Thoracic aorta endothelial cell (primary cell): ENCODE measurements at places on chromosomes 1 and 21. TPM values are rescaled to one million over a fixed set of nuclear protein-coding genes. Genes with fewer than 3 reads are reported as not detected.

IGSF8 gene
- 7.6 and 9.8 TPM in 2 replicates for total RNA-seq

SIM2 gene
- 0.07 and 0.13 TPM in 2 replicates for total RNA-seq

DPM3 gene
- 23.7 and 37.9 TPM in 2 replicates for total RNA-seq

TEDDM1 gene
- not detected in 2 replicates for total RNA-seq

S100A7A gene
- not detected in 2 replicates for total RNA-seq

CFHR3 gene
- total RNA-seq, result not detected in 2 replicates

TMEM39B gene
- 15.6 and 19.7 TPM in 2 replicates for total RNA-seq

NPHS2 gene
- total RNA-seq, result not detected in 2 replicates

TNNT2 gene
- total RNA-seq, result 0.07 TPM in 1 of 2 replicates, not detected in the other

MATN1 gene
- total RNA-seq, result under 0.01 and 0.13 TPM in 2 replicates

TLCD4 gene
- total RNA-seq, result 0.13 and 0.14 TPM in 2 replicates
